A172 (cell line): ENCODE measurements at places on chromosomes 7 and 10. TPM values are rescaled to one million over a fixed set of nuclear protein-coding genes. Genes with fewer than 3 reads are reported as not detected.

Gene KCND2
- total RNA-seq, result 0.02 and 0.53 TPM in 2 replicates

Gene CALHM2
- 24.5 and 26.0 TPM in 2 replicates for total RNA-seq

Gene C10orf95
- total RNA-seq, result not detected in 2 replicates

Gene OPALIN
- total RNA-seq, result not detected in 2 replicates

Gene PDE1C
- 133 and 140 TPM in 2 replicates for total RNA-seq

Gene NPM3
- total RNA-seq, result 65.5 and 96.9 TPM in 2 replicates

Gene DPCD
- total RNA-seq, result 83.0 and 92.8 TPM in 2 replicates

Gene SPDYE1
- total RNA-seq, result not detected in 2 replicates

Gene KIF11
- 68.6 and 74.3 TPM in 2 replicates for total RNA-seq

Gene FKBP6
- total RNA-seq, result not detected in 2 replicates

Gene ZNF438
- 5.1 and 6.2 TPM in 2 replicates for total RNA-seq

Gene CDK1
- total RNA-seq, result 230 and 248 TPM in 2 replicates

Gene TAS2R41
- not detected in 2 replicates for total RNA-seq

Gene LRGUK
- 0.10 and 0.67 TPM in 2 replicates for total RNA-seq

Gene HOXA7
- total RNA-seq, result not detected in 2 replicates

Gene DPP6
- total RNA-seq, result not detected in 2 replicates

Gene UNCX
- not detected in 2 replicates for total RNA-seq

Gene EIF3B
- 228 and 229 TPM in 2 replicates for total RNA-seq

Gene CYP26C1
- total RNA-seq, result 0.02 TPM in 1 of 2 replicates, not detected in the other

Gene MSS51
- 0.07 and 0.60 TPM in 2 replicates for total RNA-seq

Gene NUTM2E
- 0.07 TPM in 1 of 2 replicates, not detected in the other for total RNA-seq

Gene SLC26A5
- total RNA-seq, result not detected in 2 replicates

Gene TCF7L2
- total RNA-seq, result 3.0 TPM in 2 replicates

Gene ASAH2
- 0.46 and 0.83 TPM in 2 replicates for total RNA-seq

Gene AGR3
- total RNA-seq, result not detected in 2 replicates

Gene NPSR1
- not detected in 2 replicates for total RNA-seq

Gene PSTK
- total RNA-seq, result 2.0 and 8.3 TPM in 2 replicates

Gene EPO
- total RNA-seq, result not detected in 2 replicates

Gene MYL10
- total RNA-seq, result not detected in 2 replicates

Gene ANKRD30A
- not detected in 2 replicates for total RNA-seq

Gene VSTM2A
- not detected in 2 replicates for total RNA-seq

Gene CFTR
- 0.02 TPM in 1 of 2 replicates, not detected in the other for total RNA-seq

Gene TDRD1
- total RNA-seq, result 0.02 TPM in 1 of 2 replicates, not detected in the other
